Left renal pelvis (tissue), 4 donors: ENCODE measurements at places on chromosomes 6 and 20. TPM values are rescaled to one million over a fixed set of nuclear protein-coding genes. Genes with fewer than 3 reads are reported as not detected.

The SLC44A4 gene
- polyA plus RNA-seq = 2.4 TPM

The COL21A1 gene
- 103 TPM for polyA plus RNA-seq

The USP49 gene
- 11.4 TPM for polyA plus RNA-seq

The RNF146 gene
- polyA plus RNA-seq = 89.0 TPM

The RAMACL gene
- 0.20 TPM for polyA plus RNA-seq

The ARMC2 gene
- 12.0 TPM for polyA plus RNA-seq

The TULP1 gene
- 3.5 TPM for polyA plus RNA-seq

The RBM38 gene
- polyA plus RNA-seq = 28.0 TPM

The ATP6V1G2 gene
- polyA plus RNA-seq = 9.4 TPM

The PMEPA1 gene
- 19.9 TPM for polyA plus RNA-seq

The PLG gene
- polyA plus RNA-seq = 25.6 TPM

The SYNDIG1 gene
- 9.3 TPM for polyA plus RNA-seq

The HSF2 gene
- 38.3 TPM for polyA plus RNA-seq

GRCh38 chr6:111604259-111605099 is 1.2 kb downstream of the TRAF3IP2 start:
- DNase-seq = no peak

GRCh38 chr6:169826697-169827096 is 75.3 kb downstream of the ERMARD start:
- DNase-seq = no peak

DNA sequence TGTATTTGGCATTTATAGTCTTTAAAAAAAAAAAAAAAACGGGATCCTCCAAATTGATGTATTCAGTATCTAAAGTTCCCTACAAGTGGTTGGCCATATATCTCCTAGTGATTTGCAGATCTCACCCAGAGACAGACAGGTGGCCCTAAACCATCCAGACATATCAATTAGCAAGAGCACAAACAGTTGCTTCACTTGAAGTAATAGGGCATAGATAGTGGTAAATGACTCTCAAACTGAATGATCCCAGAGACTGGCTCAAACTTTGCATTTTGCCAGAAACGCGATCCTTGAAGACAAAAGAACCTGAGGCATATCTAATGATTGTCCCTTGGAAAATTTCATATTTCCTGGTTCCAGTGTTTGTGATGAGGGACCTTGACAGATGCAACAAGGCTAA is 54.6 kb downstream of the HMGCLL1 start:
- no peak for DNase-seq

- no peak for DNase-seq
These were observed 34.6 kb upstream of the CITED2 start for GRCh38 chr6:139409026-139409425.

DNA sequence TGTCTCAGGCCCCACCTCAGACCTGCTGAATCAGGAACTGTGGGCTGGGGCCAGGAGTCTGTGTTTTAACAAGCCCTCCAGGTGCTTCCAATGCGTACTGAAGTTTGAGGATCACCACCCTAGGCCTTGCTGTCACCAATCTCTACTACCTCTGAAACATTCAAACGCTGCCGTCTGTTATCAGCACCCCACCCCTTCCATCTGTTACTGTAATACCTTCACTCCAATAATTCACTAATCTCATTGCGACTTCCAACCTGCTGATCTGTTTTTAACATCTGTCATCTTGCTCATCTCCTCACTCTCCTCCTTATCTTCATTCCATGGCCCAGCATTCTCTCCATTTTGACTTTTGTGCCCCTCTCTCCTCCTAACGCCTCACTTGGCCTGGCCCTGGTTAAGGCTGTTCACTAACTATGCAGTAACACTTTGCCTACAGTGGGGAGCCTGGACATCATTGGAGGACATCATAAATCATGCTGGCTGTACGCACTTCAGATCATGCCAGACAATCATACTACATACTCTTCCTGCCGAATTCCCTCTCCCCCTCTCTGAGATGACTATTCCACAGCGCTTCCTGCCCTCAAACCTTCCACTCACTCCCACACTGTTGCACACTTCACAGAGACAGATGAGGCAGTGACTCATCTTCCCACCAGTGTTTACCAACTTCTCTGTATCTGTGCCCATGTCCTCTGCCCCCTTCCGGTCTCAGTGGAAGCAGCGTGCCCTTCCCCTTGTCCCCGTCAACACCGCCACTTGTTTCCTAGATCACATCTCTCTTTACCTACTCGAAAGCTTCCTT is 3.0 kb upstream of the GUCA1B start:
- no peak for DNase-seq

DNA sequence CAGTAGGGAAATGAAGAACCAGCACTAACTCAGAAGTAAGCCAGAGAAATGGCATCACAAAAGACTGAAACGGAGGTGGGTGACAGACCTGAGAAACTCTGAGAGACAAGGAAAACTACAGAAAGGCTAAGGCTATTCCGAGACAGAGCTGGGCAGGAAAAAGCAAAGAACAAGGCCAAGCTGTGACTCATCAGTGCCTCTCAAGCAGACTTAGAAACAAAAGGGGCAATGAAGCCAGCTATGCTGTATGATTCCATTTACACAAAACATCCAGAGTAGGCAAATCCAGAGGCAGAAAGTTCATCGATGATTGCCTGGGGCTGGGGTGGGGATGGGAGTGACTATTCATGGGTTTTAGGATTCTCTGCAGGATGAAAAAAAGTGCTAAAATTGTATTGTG is 50.0 kb downstream of the SLC23A2 start:
- DNase-seq = no peak

DNA sequence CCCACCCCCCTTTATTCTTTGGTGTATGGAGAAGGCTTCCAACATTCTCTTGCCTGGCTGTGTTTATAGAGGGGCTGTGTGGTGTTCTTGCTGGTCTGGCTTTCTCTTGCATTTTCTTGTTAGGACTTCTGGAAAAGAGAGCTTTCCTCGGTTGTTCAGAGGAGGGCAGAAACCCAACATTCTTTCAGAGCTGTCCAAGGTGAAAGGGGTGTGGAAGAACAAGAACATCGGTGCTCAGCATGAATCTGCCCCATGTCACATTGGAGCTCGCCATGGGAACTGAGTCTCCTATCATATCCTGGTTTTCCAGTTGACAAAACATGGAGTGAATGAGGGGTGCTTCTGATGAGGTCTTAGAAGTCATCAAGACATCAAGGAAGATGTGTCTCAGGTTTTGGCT is 281.8 kb downstream of the RNF144B start:
- no peak for DNase-seq

DNA sequence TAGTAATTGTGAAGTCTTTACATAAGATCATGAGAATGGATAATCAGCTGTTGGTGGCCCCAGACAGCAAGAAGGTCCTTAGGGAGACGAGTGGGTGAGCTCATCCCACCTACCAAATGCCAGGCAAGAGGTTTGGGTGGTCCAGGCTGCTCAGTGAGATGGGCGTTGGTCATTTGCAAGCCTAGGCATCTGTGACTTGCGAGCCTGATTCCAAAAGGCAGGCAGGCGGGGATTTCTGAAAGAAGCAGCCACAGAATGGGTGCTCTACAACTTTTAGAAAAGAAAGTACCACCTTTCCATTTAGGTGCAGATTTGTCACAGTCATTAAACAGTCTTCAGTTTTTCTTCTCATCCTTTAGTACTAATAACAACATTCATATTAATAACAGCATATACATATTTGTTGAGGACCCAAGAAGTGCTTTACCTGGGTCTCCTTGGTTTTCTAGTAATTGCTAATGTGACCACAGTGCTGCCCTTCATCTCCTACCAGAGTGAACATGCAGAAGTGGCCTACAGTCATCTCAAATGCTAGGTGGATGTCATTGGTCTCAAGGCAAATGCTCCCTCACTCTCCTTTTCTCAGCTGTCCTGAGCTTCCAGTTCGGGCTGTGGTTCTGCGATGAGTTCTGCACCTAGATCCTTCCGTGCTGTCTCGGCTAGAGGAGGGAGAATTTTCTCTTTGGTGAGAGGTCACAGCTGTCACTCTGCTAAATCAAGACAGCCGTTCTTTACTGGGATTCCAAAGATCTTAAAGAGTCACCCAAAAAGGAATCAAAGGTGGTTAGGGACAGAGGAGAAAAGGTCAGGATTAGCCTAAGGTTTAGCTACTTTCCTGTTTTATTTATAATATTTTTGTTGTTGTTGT is 2.7 kb downstream of the WRNIP1 start:
- DNase-seq = no peak

DNA sequence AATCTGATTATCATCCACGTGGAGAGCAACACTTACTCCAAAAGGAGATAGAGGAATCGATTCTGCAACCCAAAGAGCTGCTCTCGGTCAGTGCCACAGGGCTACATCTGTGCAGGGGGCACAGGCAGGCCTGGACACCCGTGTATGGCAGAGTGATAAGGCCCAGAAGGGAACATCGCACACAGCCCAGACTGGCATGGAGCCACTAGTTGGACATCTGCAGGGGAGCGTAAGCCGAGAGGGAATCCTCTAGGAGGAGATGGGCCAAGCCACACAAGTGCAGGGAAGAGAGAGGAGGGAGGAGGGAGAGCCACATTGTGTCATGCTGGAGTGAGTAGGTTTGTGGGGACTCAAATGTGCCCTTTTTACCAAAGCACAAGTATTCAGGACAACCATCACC is 50.4 kb upstream of the ENTPD6 start:
- no peak for DNase-seq

GRCh38 chr6:122116835-122117627 is 282.4 kb upstream of the HSF2 start:
- DNase-seq = no peak

GRCh38 chr6:63790334-63790733 is 154.7 kb downstream of the PHF3 start:
- no peak for DNase-seq

DNA sequence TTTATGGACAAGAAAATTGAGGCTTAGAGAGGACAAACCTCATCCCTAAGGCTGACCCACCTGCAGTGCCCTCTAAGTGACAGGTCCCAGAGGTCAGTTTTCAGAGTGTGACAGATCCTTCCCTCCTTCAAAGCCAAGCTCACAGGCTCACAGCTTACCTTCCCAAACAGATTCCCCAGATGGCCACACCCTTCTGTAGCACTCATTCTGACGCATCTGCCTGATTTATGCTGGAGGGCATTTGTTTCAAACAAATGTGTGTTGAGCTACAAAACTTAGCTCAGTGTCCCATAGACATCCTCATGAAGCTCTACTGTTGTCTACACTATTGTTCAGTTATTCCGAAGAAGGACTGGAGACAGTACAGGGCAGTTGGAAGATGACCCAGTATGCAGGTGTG is 60.6 kb upstream of the RIN2 start:
- no peak for DNase-seq

DNA sequence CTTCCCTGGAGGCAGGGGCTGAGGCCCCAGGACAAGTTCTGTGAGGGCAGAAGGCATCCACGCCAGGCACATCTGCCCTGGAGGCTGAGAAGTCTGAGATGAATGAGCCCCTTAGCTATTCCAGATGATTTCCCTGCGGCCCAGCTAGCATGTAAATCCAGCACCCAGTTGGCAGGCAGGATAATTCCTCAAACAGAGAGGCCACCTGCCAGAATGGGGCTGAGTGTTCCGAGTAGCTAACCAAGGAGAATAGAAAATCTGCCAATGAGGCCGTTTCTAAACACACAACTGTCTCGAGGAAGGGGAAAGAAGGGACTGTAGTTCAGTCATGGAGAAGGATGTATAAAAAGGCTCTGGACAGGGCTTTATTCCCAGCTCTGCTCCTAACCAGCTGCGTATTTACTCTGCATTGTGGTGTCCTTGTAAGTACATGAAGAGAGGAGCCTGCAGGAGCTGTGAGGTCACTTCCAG is 211.4 kb upstream of the CDYL start:
- DNase-seq = no peak

GRCh38 chr20:3565851-3566250 is 95.0 kb downstream of the ATRN start:
- DNase-seq = no peak

DNA sequence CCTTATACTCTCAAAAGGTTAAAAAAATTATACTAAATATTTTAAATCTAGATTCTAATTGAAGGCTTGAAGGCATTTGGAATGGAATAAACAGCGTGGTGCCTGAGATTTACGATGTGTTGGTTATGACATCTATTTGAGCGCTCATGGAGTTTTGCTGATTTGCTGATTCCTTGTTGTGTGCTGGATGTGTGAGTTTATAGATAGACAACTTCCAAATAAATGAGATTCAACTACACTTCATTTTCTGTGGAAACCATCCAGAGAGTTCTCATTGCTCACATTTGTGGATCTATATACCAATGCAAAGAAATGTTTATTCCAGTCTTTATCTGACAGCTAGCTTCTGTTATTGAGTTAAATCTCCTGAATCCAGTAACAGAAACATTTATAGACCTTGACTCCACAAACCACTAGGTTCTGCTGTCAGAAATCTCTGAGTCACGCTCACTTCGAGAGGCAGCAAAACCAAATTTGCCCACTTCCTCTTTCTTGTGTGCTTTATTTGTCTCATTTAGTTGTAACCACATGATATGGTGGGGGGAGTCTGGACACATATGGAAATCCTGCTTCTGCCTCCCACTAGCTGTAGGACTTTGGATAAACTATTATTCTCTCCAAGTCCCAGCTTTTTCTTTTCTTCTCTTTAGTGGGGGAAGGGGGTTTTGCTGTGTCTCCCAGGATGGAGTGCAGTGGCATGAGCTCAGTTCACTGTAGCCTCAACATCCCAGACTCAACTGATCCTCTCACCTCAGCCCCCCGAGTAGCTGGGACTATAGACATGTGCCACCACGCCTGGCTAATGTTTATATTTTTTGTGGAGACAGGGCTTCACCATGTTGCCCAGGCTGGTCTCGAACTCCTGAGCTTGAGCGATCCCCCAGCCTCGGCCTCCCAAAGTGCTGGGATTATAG is 54.5 kb downstream of the IPCEF1 start:
- no peak for DNase-seq

DNA sequence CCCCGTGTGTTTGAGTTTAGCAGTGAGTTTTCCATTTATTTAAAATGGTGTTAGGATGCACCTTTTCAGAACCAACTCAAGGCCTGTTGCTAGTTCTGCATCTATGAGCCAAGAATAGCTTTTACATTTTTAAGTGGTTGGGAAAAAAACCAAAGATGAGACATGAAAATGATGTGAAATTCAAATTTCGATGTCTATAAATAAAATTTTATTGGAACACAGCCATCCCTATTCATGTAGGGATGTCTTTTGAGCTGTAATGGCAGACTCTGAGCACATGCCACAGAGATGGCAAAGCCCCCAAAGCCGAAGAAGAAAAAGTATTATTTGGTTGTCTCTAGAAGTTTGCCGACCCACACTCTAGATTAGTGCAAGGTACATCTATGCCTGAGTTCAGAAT is 5.0 kb upstream of the NEDD9 start:
- no peak for DNase-seq

- no peak for DNase-seq
These were observed 48.5 kb downstream of the SLC22A1 start for GRCh38 chr6:160170018-160170680.

DNA sequence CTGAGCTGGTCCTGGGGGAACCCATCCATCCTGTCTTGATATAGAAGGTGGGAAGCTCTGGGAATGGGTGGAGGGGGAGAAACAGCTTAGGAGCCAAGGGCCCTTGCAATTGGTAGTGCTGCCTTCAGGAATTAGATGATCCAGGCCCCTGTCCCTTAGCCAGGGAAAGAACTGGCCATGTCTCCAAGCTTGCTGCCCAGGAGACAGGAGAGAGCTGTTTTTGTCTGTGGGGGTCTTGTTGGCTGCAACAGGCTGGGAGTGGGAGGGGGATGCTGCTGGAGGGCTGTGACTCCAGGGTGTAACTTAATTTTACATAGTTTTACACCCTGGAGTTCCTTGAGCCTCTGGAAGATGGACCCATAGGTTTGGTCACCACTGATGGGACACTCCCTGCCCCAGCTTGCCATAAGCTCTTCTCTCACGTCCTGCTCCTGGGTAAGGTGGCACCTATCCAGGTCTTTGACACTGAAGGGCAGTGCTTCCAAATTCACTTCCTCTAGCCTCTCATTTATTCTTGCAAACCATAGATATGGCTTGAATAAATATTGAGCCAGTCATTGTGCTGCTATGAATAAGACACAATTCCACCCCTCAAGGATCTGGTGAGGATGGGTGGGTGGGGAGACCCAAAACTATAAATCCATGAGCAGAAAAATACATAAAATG is 16.8 kb downstream of the VEGFA start:
- DNase-seq = no peak
